ENCODE measurements at places on chromosomes 2 and 18.

- peak; percentile 36 for DNase-seq
Observed at GRCh38 chr2:197248623-197249022, 62.0 kb downstream of the ANKRD44 start.

GRCh38 chr2:217993138-217993537 lies 9.7 kb downstream of the TNS1 start:
- DNase-seq = no peak

DNA sequence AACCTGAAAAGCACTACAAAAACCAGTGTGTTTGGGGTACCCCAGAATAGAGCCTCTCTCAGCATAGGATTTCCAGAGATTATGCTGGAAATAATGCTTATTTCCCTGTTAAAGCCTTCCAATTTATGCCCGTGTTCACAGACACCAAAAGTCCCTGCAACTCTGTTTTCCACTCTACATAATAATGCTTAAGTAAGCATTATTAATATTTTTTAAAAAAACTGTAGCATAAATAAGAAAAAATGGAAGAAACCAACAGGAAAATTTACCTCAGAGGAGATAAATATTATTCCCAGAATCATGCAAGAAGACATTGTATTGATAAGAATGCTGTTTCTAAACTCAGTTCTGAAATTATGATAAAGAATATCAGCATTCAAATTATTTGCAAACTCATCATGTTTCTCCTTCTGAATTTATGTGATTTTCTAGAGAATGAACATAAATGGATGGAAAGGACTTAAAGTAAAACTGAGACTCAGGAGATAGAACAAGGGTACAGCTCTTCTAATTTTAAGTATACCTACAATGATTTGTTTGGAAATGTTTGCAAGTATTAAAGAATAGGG lies 241.7 kb downstream of the LRP1B start:
- DNase-seq = no peak

GRCh38 chr2:214542295-214542694 lies 131.4 kb downstream of the VWC2L start:
- no peak for DNase-seq

- DNase-seq = no peak
Observed at GRCh38 chr2:173590276-173590861, 235.7 kb downstream of the CDCA7 start.

GRCh38 chr2:135685361-135685760 lies 56.3 kb upstream of the UBXN4 start:
- no peak for DNase-seq

DNA sequence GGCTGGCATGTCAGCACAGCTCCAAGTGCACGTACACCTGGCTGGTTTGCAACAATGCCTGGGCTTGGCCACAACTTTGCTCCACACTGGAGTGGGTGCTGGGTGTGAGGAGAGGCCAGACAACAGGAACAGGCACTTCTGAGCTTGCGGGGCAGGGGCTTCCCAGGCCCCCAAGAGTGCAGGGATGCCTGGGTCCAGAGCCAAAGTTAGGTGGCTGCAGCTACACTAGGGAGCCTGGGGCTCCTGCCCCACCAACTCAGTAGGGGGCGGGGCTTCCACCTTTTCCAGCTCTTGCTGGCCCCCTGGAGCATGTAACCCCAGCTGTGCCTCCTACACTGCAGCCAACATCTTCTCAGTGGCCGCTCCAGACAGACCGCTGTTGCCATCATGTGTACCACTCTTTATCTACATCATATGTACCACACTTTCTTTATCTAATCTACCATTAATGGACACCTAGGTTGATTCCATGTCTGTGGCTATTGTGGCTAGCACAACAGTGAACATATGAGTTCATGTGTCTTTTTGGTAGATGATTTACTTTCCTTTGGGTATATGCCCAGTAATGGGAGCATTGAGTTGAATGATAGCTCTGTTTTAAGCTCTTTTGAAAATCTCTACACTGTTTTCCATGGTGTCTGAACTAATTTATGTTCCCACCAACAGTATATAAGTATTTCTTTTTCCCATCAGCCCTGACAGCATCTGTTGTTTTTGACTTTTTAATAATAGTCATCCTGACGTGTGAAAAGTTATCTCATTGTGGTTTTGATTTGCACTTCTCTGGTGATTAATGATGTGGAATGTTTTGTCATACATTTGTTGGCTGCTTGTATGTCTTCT lies 87.9 kb downstream of the ZNF804A start:
- DNase-seq = no peak

DNA sequence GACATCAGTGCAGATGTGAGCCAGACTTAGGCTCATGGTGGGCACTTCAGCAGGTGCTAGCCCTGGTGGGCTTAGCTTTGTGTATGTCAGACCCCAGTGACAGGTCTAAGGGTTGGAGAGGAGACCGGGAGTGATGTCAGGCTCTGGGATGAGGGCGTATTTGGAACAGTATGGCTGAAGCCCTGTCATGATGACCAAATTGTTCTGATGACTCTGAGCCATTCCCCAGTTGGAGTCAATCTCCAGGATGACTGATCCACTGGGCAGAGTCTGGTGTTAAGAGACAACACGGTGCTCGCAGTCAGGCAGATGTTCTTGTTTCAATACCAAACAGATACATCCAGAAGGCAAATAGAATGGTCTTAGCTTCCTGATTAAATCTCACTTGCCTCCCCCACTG lies 241.5 kb downstream of the SOX11 start:
- DNase-seq = no peak

GRCh38 chr18:13804305-13804704 lies 19.6 kb upstream of the MC5R start:
- no peak for DNase-seq

DNA sequence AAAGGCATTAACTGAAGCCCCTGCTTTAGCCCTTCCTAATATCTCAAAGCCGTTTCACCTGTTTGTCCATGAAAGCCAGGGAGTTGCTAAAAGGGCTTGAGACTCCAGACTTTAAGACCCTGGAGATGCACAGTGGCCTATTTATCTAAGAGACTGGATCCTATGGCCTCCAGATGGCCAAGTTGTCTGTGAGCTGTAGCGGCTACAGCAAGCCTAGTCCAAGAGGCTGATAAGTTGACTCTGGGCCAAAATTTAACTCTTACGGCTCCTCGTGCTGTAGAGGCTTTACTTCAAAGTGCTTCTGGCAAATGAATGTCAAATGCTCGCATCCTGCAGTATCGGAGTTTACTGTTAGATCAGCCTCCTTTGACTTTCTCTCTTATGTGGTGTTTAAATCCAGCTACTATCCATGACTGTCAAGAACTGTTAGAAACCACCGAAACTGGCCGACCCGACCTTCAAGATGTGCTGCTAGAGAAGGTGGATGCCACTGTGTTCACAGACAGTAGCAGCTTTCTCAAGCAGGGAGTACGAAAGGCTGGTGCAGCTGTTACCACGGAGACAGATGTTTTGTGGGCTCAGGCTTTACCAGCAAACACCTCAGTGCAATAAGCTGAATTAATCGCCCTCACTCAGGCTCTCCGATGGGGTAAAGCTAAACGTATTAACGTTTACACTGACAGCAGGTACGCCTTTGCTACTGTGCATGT lies 336.7 kb upstream of the CNTNAP5 start:
- no peak for DNase-seq

DNA sequence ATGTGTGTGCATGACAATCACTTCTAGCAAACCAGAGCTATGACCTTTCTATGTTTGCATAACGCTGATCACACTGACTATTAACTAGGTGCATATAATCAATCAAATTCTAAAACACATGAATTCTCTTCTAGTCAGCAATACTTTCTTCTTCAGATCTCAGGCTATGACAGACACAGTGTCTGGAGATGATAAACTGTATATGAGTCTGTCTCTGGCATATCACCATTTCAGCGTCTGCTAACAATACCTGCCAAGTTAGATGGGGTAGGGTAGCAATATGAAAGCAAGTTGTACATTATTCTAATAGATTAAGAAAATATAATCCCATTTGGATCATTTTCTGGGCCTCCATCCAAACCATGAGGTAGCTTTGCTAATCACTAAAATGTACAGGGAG lies 354.2 kb upstream of the EPHA4 start:
- DNase-seq = no peak

DNA sequence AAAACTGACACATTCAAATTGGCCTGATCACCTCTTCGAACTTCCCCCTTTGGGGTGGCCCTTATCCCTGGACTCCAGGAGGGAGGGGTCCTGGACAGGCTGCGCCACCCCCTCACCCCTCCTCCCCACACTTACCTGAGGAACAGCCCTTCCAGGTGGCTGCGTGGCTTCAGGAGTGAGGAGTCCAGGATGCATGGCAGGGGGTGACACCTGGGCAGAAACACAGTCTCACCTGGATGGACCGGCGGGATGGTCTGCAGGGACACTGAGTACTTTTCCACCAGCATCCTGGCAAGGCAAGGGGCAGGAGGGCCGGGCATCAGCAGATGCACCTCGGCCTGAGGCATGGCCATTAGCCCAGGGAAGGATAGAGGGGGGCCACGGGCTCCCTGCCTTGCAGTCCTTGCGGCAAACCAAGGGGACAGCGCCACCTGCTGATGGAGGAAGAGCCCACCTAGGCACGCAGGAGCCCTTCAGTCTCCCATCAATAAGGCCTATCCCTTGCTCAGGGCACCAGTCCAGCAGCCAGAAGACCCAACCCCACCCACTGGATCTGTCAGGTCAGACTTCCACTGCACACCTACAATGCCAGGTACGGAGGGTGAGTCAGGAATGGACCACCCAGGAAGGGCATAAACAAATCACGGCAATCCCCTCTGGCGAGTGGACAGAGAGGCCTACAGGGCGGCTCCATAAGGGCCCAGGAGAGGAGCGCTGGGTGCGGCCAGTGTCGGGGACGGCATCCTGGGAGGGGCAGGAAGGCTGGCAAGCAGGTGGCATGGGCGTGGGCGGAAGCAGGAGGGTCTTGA lies 26.0 kb downstream of the FAM178B start:
- DNase-seq = peak; percentile 87

DNA sequence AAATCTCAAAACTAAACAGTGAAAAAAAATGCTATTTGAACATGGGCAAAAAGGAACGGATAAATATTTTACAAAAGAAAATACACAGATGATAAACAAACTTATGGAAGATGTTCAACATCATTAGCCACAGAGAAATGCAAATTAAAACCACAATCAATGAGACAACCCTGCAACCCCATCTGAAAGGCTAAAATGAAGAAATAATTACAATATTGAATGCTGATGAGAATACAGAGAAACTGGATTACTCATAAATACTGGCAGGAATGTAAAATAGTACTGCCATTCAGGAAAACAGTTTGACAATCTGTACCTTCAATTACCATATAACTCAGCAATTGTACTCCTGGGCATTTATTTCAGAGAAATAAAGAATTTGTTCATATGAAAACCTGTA lies 193.1 kb upstream of the UBE2E3 start:
- DNase-seq = no peak

- no peak for DNase-seq
Observed at GRCh38 chr2:42183775-42184174, 14.6 kb downstream of the EML4 start.

GRCh38 chr2:127864877-127865276 lies 6.9 kb upstream of the POLR2D start:
- no peak for DNase-seq

GRCh38 chr2:23565374-23565773 lies 180.4 kb downstream of the KLHL29 start:
- DNase-seq = no peak

GRCh38 chr2:24891201-24891600 lies 28.8 kb downstream of the ADCY3 start:
- no peak for DNase-seq

DNA sequence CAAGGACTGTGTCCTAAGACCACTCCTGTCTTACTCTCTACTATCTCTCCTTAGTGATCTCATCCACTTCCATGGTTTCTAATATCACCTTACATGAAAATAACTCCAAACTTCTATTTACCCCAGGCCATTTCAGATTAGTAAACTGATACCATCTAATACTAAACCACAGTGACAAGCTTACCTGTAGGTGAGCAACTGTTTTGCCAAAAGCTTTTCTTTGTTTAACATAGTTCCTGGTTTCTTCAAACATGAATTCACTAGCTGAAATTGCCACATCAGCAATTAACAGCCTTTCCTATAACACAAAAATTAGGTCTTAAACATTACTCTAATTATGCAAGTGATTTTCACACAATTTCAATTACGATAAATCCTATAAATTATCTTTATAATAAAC lies 22.1 kb downstream of the ACADL start:
- no peak for DNase-seq

GRCh38 chr2:217399291-217399690 lies 539.4 kb upstream of the TNP1 start:
- no peak for DNase-seq

DNA sequence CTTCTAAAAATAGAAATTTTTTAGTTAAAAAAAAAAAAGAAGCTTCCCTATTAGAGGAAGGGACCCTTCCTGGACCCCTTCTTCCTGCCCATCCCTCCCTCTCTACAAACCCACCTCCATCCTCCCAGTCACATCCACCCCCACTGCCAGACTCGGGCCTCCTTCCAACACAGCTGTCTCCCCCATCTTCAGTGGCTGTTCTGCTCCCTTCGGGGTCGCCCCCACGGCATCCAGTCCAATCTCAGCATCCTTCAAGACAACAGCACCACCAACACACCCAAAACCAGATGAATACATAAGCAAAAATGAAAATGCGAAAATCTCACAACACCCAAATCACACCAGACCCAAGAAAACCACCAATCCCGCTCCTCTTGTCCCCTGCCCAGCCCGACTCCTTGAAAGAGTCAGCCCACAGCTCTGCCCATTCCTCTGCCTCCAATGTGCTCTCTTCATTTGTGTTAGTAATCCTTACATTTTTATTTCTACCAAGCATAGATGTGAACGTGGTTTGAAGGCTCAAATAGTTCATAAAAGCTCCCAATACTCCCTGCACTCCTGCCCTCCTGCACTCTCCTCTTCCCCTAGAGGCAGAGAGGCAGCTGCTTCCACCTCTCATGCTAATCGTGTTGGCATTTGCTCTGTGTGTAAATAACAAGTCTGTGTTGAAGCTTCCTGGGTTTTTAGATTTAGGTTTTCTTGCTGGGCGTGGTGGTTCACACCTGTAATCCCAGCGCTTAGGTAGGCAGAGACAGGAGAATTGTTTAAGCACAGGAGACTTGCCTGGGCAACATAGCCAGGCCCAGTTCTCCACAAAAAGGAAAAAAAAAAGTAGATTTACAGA lies 37.0 kb downstream of the MAL start:
- no peak for DNase-seq

DNA sequence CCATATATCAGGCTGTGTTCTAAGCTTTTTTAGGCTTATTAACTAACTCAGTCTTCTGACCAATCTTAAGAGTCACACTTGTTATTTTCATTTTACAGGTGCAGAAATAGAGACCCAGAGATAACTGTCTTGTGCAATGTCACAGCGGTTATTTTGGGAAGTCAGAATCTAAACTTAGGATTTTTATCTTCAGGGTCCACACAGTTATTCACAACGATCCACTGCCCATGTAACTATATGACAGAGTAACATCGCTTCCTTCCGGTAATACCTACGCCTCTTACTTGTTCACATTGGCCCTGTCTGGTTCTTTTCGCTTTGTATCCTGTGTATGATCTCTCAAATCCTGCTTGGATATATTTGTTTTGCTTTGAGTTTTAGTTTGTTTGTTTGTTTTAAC lies 631.7 kb downstream of the LRP1B start:
- DNase-seq = no peak

DNA sequence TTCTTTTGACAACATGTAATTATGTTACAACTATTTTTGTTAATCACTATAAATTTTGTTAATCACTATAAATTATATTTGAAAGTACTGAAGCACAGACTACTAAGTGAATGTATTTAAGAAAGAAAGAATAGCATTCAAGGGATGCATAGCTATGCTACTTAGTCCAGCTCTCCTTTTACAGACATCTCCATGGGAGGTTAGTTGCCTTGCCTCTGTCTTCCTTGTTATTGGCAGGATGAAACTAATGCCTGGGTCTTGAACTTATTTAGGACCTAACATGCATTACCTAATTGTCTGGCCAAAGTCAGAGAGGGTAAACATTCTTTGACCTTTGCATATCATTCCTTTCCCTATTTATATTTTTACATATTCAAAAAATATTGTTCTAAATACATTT lies 519.5 kb downstream of the NRXN1 start:
- no peak for DNase-seq

All from activated CD8-positive, alpha-beta memory T cell treated with anti-CD3 and anti-CD28 coated beads, Interleukin-2, amount 50 U/mL, for 4 hours (primary cell).